Breast epithelium (tissue), 4 donors: ENCODE measurements at places on chromosomes 1 and 21. TPM values are rescaled to one million over a fixed set of nuclear protein-coding genes. Genes with fewer than 3 reads are reported as not detected.
A peak's percentile ranks its signal among the peaks of the same experiment; 100 is the strongest.

NECTIN4 gene
- 28.5 TPM for total RNA-seq

GPR25 gene
- total RNA-seq: not detected

DNA sequence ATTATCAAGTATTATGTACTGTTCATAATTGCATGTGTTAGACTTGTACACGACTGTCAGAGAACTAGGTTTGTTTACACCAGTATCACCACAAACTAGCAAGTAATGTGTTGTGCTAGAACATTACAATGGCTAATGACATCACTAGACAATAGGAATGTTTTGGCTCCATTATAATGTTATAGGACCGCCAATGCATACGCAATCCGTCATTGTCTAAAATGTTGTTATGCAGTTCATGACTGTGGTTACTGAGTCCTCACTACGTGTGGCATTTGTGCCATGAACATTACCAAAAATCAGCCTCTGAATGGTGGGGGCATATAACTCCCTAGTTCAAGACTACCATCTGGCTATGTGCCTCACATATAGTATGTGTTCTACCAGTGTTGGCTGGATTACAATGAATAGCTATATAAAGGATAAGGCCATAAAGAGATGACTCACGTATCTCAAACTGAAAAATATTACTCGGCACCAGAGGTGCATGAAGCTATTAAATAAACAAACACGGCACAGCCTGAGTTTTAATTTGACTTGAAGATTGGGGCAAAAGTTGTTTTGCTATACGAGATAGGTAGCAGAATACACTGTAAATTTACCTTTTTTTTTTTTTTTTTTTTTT is 89.1 kb upstream of the COL24A1 start:
- H3K4me1 ChIP-seq: no peaks in the 10 kb centered on the region
- H3K27ac ChIP-seq: no peak overlapping the region
- DNase-seq: no peak
- H3K36me3 ChIP-seq: no peaks in the 10 kb centered on the region

RCSD1 gene
- 12.0 TPM for total RNA-seq

DNA sequence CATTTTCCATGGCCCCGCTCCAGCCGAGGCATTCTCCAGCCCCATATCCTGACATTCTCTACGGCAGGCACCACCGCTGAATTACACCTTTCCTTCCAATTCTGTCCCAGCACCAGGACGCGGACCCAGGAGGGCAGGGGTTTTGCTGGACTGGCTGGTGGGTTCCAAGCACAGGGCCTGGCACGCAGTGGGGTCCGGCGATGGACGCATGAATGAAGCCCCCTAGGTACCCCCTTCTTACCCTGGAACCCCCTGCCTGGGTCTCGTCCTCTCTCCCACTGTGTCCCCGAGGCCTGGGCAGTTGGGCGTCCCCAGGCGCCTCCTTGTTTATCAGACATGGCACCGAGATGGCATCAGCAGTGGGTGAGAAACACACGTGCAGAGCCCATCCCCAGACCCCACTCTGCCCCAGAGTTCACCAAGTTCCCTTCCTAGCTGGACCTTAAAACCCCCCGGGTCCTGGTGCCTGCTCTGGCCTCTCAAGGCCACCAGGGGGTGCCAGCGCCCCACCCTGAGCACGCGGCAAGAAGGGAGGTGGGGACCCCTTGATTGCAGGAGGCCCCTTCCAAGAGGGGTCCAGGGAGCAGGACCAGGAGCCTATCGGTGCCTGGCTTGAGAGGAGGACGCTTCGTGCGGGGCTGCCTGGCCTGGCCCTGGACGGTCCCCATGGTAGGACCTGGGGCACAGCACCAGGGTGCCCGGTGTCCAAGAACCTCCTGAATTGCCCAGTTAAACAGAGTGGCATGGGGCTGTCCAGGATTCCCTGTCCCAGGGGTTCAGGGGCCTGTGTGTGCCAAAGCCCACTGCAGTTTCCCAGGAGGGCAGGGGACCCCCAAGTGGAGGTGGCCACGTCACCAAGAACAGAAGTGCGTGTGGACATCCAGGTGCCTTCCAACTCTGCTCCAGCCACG is 46.1 kb downstream of the MEGF6 start:
- no peak overlapping the region for H3K27ac ChIP-seq
- no peak for DNase-seq
- H3K27me3 ChIP-seq: peaks cover 14% of the 10 kb centered on the region
- no peak overlapping the region for H3K4me3 ChIP-seq
- no peaks in the 10 kb centered on the region for H3K4me1 ChIP-seq

FAM131C gene
- not detected for total RNA-seq

ENAH gene
- 36.2 TPM for total RNA-seq

RGS7 gene
- total RNA-seq: not detected

EVA1B gene
- 62.1 TPM for total RNA-seq

- H3K27ac ChIP-seq: no peak overlapping the region
- no peak overlapping the region for H3K4me3 ChIP-seq
- no peak for DNase-seq
- H3K27me3 ChIP-seq: no peaks in the 10 kb centered on the region
- no peaks in the 10 kb centered on the region for H3K36me3 ChIP-seq
These were observed 88.2 kb upstream of the ABCD3 start for GRCh38 chr1:94329986-94330385.

DNA sequence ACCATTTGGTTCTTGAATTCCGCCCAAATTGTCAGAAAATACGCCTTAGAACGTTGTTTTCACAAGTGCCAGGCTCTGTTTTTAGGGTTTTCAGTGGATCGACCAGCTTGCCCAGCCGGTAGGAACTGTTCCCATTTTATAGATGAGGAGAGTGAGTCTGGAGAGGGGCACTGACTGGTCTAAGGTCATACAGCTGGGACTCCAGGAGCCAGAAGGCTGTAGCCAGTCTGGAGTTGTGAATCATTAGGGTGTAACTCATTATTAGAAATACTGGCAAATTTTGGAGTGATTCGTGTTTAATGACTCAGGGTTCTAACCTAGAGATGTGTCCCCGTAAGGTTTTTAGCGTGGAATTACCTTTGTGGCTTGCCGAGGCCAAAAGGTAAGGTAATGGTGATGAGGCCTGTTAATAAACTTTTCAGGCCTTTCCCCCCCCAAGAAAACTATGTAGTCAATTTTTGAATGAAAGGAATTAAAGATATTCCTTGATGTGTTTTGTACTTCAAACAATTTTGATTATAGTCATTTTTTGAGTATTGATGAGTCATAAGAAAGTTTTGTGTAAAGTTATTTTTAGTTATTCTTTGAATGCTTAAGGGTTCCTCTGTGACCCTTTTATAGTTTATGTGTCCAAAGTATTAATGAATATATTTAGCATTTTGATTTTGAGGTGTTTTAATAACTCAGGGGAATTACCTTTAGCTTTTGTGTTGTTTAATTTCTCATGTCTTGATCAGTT is 2.1 kb downstream of the DYRK1A start:
- no peaks in the 10 kb centered on the region for H3K36me3 ChIP-seq
- H3K27me3 ChIP-seq: no peaks in the 10 kb centered on the region
- no peak for DNase-seq
- peak overlapping the region; percentile 79 for H3K4me3 ChIP-seq
- no peaks in the 10 kb centered on the region for H3K4me1 ChIP-seq
- peak overlapping the region; percentile 100 for H3K27ac ChIP-seq

GRCh38 chr1:29324771-29325351 is 88.5 kb downstream of the PTPRU start:
- H3K36me3 ChIP-seq: no peaks in the 10 kb centered on the region
- H3K27ac ChIP-seq: no peak overlapping the region
- no peak for DNase-seq
- H3K4me3 ChIP-seq: no peak overlapping the region

DNA sequence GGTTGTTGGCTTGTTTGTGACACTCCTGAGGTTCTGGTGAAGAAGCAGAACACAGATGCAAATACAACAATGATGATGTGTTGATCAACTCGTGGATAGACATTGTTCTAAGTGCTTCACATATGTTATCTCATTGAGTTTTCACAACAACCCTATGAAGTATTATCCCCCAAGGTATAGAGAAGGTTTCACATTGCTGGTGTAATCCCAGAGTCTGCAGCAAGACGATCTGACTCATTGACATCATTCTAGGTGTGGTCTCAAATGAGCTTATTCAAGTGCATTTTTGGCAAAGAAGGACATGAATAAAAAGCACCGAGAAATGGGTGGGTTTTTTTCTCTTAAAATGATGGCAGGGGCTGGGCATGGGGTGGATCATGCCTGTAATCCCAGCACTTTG is 64.1 kb upstream of the SCAF4 start:
- no peaks in the 10 kb centered on the region for H3K27me3 ChIP-seq
- H3K27ac ChIP-seq: no peak overlapping the region
- H3K4me3 ChIP-seq: no peak overlapping the region

- no peaks in the 10 kb centered on the region for H3K4me1 ChIP-seq
- no peak overlapping the region for H3K4me3 ChIP-seq
- no peak overlapping the region for H3K27ac ChIP-seq
These were observed 35.8 kb upstream of the LMO4 start for GRCh38 chr1:87292684-87293493.

IFI44L gene
- 7.8 TPM for total RNA-seq

- H3K27me3 ChIP-seq: no peaks in the 10 kb centered on the region
- no peaks in the 10 kb centered on the region for H3K4me1 ChIP-seq
- no peak overlapping the region for H3K4me3 ChIP-seq
- DNase-seq: no peak
These were observed 86.0 kb downstream of the UCHL5 start for GRCh38 chr1:192973202-192973601.

DNA sequence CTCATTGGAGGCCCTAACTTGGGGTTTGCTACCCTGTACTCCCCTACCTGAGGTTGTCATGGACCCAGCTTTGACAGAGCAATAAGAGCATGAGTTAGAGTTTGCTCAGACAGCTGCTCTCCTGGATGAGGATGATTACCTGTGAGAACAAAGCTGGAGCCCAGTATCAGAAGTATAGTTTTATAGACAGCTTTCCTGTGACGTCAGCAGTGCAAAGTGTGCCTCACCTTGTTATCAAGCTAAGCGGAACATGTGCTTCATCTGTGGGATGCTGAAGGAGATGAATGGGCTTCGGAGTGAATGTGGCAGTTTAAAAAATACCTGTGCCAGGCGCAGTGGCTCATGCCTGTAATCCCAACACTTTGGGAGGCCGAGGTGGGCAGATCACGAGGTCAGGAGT is 5.4 kb upstream of the WDR47 start:
- no peak overlapping the region for H3K27ac ChIP-seq
- H3K36me3 ChIP-seq: no peaks in the 10 kb centered on the region
- H3K27me3 ChIP-seq: no peaks in the 10 kb centered on the region

ST6GALNAC5 gene
- 53.4 TPM for total RNA-seq

- no peaks in the 10 kb centered on the region for H3K27me3 ChIP-seq
- no peaks in the 10 kb centered on the region for H3K4me1 ChIP-seq
- no peaks in the 10 kb centered on the region for H3K36me3 ChIP-seq
- H3K27ac ChIP-seq: no peak overlapping the region
- no peak overlapping the region for H3K4me3 ChIP-seq
These were observed 40.3 kb downstream of the LAMC2 start for GRCh38 chr1:183226361-183226760.

- no peak for DNase-seq
- H3K4me3 ChIP-seq: no peak overlapping the region
- peak overlapping the region; percentile 32 for H3K27ac ChIP-seq
- H3K4me1 ChIP-seq: no peaks in the 10 kb centered on the region
These were observed 72.2 kb upstream of the SELENON start for GRCh38 chr1:25727635-25728286.

OR2T11 gene
- total RNA-seq: not detected

FABP3 gene
- total RNA-seq: 15.5 TPM
